ENCODE measurements at places on chromosomes 6 and 20. TPM values are rescaled to one million over a fixed set of nuclear protein-coding genes. Genes with fewer than 3 reads are reported as not detected.

R3HDML gene
- not detected for total RNA-seq

RXRB gene
- total RNA-seq, result 30.3 TPM

WASF1 gene
- 7.7 TPM for total RNA-seq

MLN gene
- not detected for total RNA-seq

NRN1 gene
- total RNA-seq, result 0.37 TPM

PRPF6 gene
- 102 TPM for total RNA-seq

CCN5 gene
- total RNA-seq, result 0.15 TPM

ARFGEF3 gene
- total RNA-seq, result 0.08 TPM

SALL4 gene
- total RNA-seq, result 0.08 TPM

TCF15 gene
- not detected for total RNA-seq

ILRUN gene
- total RNA-seq, result 85.0 TPM

MRPL14 gene
- total RNA-seq, result 91.1 TPM

PNPLA1 gene
- not detected for total RNA-seq

DNA sequence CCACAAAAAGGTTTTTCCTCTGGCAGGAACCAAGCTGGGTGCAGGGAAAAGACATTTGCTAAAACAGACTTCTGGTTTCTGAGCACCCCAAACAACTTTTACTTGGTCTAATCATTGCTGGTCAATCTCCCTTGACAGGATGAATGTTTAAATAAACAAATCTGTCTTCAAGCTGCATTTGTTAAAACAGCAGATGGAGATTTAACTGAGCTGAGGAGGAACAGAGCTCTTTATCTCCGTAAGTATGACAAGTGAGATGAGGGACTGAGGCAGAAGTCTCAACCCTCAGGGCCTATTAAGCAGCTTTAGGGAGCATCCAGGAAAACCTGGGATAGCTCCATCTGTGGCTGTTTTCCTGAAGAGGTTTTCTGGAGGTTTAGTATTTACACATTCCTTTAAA lies 40.6 kb downstream of the NINL start:
- no peaks in the 10 kb centered on the region for H3K4me1 ChIP-seq
- no peaks in the 10 kb centered on the region for H3K36me3 ChIP-seq
- H3K27me3 ChIP-seq, result no peaks in the 10 kb centered on the region
- DNase-seq, result no peak
- no peak overlapping the region for H3K27ac ChIP-seq
- H3K4me3 ChIP-seq, result no peak overlapping the region

- H3K27me3 ChIP-seq, result no peaks in the 10 kb centered on the region
- H3K4me1 ChIP-seq, result no peaks in the 10 kb centered on the region
- no peak overlapping the region for H3K4me3 ChIP-seq
- no peak overlapping the region for H3K27ac ChIP-seq
- no peak for DNase-seq
Observed at GRCh38 chr6:120378582-120379220, 955.6 kb downstream of the TBC1D32 start.

GRCh38 chr6:108750801-108751200 lies 97.4 kb upstream of the ARMC2 start:
- H3K4me3 ChIP-seq, result no peak overlapping the region
- peaks cover 7% of the 10 kb centered on the region for H3K4me1 ChIP-seq

GRCh38 chr6:109321752-109322151 lies 60.5 kb downstream of the CD164 start:
- H3K36me3 ChIP-seq, result no peaks in the 10 kb centered on the region
- H3K27ac ChIP-seq, result no peak overlapping the region
- H3K4me1 ChIP-seq, result peaks cover 7% of the 10 kb centered on the region
- no peaks in the 10 kb centered on the region for H3K27me3 ChIP-seq
- DNase-seq, result no peak

DNA sequence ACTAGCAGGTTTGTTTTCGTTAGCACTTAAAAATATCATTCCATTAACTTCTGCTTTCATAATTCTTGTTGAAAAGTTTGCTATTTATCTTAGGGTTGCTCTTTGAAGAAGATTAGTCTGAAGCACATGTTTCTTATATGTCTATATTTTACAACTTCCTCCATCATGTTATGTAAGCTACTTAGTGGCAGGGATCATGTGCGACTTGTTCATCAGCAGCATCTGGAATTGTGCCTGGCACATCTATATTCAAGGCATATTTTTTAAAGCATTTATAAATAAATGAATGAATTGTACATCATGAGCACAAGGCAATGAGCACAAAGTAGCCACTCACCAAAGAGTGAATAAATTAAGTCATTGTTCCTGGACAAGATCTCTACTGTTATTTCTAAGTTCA lies 187.2 kb upstream of the COL21A1 start:
- DNase-seq, result no peak
- H3K27me3 ChIP-seq, result no peaks in the 10 kb centered on the region
- no peak overlapping the region for H3K4me3 ChIP-seq
- H3K27ac ChIP-seq, result no peak overlapping the region
- no peaks in the 10 kb centered on the region for H3K4me1 ChIP-seq

GRCh38 chr20:47456952-47457724 lies 44.5 kb upstream of the NCOA3 start:
- H3K27ac ChIP-seq, result no peak overlapping the region
- H3K4me1 ChIP-seq, result peaks cover 24% of the 10 kb centered on the region
- no peaks in the 10 kb centered on the region for H3K36me3 ChIP-seq
- no peaks in the 10 kb centered on the region for H3K27me3 ChIP-seq
- no peak for DNase-seq

GRCh38 chr20:4697189-4697830 lies 24.4 kb upstream of the PRND start:
- H3K4me1 ChIP-seq, result no peaks in the 10 kb centered on the region
- H3K4me3 ChIP-seq, result no peak overlapping the region
- DNase-seq, result no peak
- 0 out of 2 replicates have a peak, but pooled peaks cover 3% of the 10 kb centered on the region for H3K36me3 ChIP-seq

- no peak overlapping the region for H3K4me3 ChIP-seq
- no peak overlapping the region for H3K27ac ChIP-seq
- H3K4me1 ChIP-seq, result no peaks in the 10 kb centered on the region
Observed at GRCh38 chr6:14174226-14174625, 56.7 kb downstream of the CD83 start.

GRCh38 chr6:127332383-127332961 lies 10.9 kb downstream of the ECHDC1 start:
- H3K4me1 ChIP-seq, result peaks cover 11% of the 10 kb centered on the region
- no peak for DNase-seq
- no peak overlapping the region for H3K27ac ChIP-seq
- no peaks in the 10 kb centered on the region for H3K36me3 ChIP-seq
- H3K4me3 ChIP-seq, result no peak overlapping the region
- H3K27me3 ChIP-seq, result no peaks in the 10 kb centered on the region

- H3K36me3 ChIP-seq, result no peaks in the 10 kb centered on the region
- no peak for DNase-seq
- no peak overlapping the region for H3K27ac ChIP-seq
- H3K4me3 ChIP-seq, result no peak overlapping the region
Observed at GRCh38 chr6:52691718-52692117, 20.8 kb downstream of the TMEM14A start.

DNA sequence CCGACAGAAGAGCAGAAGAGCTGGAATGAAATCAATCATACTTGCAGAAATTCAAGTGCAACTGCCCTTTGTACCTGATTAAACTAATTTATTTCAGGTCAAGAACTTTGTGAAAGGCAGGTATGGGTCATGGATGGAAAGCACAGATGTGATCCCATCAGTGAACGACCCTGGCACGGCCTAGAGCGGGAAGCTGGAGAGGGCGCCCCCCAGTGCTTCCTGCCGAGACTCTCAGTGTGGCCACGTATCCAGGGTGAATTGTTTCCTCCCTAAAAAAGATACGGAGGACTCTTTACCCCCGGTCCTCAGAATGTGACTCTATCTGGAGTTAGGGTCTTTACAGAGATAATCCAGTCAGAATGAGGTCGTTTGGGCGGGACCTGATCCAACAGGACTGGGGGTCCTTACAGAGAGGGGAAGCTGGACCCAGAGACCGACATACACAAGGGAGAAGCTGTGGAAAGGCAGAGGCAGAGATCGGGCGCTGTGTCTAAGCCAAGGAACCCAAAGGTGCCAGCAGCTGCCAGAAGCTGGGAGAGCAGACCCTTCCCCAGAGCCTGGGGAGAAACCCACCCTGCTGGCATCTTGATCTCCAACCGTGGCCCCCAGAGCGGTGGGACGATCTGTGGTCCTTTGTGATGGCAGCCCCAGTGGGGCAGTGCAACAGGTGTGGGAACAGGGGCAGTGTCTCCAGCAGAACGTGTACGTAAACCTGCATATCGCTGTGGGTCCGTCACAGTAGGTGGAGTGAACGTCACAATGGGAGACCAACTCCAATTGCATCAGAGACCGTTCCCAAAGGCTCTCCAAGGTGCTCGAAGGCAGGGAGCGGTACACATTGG lies 91.9 kb downstream of the TAF4 start:
- no peak overlapping the region for H3K4me3 ChIP-seq
- peaks cover 13% of the 10 kb centered on the region for H3K36me3 ChIP-seq
- no peaks in the 10 kb centered on the region for H3K27me3 ChIP-seq
- H3K4me1 ChIP-seq, result no peaks in the 10 kb centered on the region

GRCh38 chr6:137731960-137732616 lies 135.0 kb upstream of the TNFAIP3 start:
- DNase-seq, result no peak
- no peaks in the 10 kb centered on the region for H3K27me3 ChIP-seq
- peaks cover 12% of the 10 kb centered on the region for H3K4me1 ChIP-seq
- no peaks in the 10 kb centered on the region for H3K36me3 ChIP-seq
- no peak overlapping the region for H3K27ac ChIP-seq
- H3K4me3 ChIP-seq, result no peak overlapping the region

GRCh38 chr6:137787016-137787415 lies 80.0 kb upstream of the TNFAIP3 start:
- H3K36me3 ChIP-seq, result no peaks in the 10 kb centered on the region
- no peak overlapping the region for H3K4me3 ChIP-seq
- DNase-seq, result no peak

DNA sequence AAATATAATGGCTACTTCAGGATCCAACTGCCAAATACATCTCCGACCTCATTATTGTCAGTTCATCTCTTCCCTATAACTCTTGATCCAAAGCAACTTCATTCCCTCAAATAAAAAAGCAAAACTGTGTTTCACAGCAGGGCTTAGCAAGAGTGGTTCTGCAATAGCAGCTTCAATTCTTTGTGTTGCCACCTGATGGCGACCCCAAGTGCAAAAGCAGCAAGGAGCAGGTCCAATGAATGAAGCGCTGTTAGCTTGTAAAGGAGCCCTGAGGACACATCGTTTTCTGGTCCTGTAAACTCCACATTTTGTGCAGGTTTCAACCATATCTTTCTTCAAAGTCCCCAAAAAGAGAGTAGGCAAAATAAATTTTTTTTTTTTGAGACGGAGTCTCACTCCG lies 19.6 kb downstream of the RTN4IP1 start:
- no peak for DNase-seq
- H3K27me3 ChIP-seq, result no peaks in the 10 kb centered on the region
- H3K36me3 ChIP-seq, result no peaks in the 10 kb centered on the region
- no peak overlapping the region for H3K4me3 ChIP-seq
- no peak overlapping the region for H3K27ac ChIP-seq
- no peaks in the 10 kb centered on the region for H3K4me1 ChIP-seq

DNA sequence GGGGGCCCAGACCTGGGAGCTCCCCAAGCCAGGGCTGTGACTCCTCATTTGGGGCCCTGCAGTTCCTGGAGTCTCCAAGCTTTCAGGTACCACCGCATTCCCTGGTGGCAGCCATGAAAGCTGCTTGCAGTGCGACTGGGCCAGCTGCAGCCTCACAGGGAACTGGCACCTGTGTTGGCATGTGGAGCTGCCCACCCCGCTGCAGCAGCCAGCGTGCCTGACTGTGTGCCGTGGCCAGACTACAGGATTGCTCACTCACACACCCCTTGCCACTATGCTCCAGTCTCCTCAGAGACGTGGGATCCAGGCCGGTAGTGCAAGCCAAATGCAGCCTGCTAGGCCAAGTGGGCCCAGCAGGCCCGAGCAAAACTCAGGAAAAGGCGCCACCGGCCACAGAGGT lies 450.7 kb downstream of the COL12A1 start:
- H3K4me1 ChIP-seq, result no peaks in the 10 kb centered on the region
- H3K4me3 ChIP-seq, result no peak overlapping the region
- H3K27ac ChIP-seq, result no peak overlapping the region
- no peak for DNase-seq

GRCh38 chr20:36305602-36306551 lies at the start of gene DLGAP4:
Gene DLGAP4 (plus strand): TSS chr20:36306339. CDS start chr20:36431718, 125,379 bp downstream.
- DNase-seq, result no peak
- no peaks in the 10 kb centered on the region for H3K4me1 ChIP-seq
- no peak within 1 kb of the TSS for H3K27ac ChIP-seq
- no peaks in the 10 kb centered on the region for H3K36me3 ChIP-seq

Data from GM12878 (cell line).